Kidney epithelial cell (primary cell): ENCODE measurements at places on chromosomes 6 and 20. TPM values are rescaled to one million over a fixed set of nuclear protein-coding genes. Genes with fewer than 3 reads are reported as not detected.

DNA sequence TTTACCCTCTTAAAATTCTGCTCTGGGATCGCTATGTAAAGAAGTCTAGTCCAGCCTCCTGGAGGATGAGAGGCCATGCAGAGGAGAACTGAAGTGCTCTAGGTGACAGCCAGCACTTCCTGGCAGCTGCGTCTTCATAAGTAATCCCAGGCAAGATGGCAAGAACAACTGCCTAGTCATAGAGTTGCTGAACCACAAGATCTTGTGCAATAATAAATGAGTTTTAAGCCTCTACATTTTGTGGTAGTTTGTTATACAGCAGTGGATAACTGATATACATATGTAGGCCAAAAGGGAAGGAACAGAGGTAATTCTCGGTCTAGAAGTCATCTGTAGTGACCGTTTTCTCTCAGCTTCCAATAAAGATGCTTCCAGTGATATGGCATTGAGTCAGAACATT, 103.8 kb upstream of the FLRT3 start:
- DNase-seq = no peak

The GLP1R gene
- 0.17 TPM in 1 of 2 replicates, not detected in the other for total RNA-seq

DNA sequence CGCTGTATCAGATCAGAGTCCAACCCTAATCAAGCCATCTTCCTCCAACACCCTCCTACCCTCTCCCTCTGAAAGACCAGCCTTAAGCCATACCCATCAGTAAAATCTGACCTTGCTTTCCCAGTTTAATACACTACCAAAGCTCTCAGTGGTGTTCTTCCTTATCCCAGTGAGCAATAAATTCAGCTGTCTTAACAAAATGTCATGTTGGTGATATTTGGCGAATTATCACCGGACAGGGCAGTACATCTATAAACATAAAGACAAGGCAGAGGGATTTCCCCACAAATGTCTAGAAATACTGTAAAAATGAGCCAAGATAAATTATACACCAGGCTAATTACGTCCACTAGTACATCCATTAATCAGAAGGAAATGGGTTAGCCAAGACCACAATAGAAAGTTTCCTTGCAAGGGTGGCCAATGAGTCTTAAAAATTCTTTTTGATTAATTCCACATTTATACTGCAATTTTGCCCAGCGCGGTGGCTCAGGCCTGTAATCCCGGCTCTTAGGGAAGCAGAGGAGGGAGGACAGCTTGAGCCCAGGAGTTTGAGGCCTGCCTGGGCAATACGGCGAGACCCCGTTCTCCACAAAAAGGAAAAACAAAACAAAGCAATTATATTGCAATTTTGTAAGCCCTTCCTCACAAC, 905 bp downstream of the RARS2 start:
- DNase-seq = no peak

DNA sequence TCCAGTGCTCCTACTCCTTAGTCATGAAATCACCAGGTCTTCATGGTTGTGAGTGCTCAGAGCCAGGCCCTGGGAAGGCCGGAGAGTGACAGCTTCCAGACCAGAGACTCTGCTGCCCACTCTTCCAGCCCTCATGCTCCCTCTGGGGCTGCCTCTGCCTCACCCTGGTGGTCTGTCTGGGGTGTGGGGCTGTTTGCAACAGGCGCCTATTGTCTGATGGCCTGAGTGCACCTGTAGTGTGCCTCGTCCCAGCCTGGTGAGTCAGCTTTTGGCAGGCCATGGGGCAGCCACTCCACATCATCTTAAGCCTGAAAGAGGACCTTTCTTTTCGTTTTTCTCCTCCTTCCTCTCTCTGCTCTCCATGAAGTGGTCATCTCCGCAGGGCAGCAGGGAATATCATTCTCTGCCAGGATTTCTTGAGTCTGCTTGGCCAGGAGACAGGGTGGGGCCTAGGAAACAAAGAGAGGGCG, 173.8 kb downstream of the VEGFA start:
- no peak for DNase-seq

GRCh38 chr6:145015739-145016558, 719.4 kb downstream of the EPM2A start:
- DNase-seq = peak; percentile 87

GRCh38 chr20:35091816-35092523, 637 bp downstream of the TRPC4AP start:
- no peak for DNase-seq
